RPMI7951 (cell line): ENCODE measurements at places on chromosomes 3 and 15. TPM values are rescaled to one million over a fixed set of nuclear protein-coding genes. Genes with fewer than 3 reads are reported as not detected.

Gene MESP1
- total RNA-seq, result 1.6 and 2.5 TPM in 2 replicates

- DNase-seq, result no peak
Observed at GRCh38 chr15:63811942-63812550, 21.7 kb downstream of the HERC1 start.

DNA sequence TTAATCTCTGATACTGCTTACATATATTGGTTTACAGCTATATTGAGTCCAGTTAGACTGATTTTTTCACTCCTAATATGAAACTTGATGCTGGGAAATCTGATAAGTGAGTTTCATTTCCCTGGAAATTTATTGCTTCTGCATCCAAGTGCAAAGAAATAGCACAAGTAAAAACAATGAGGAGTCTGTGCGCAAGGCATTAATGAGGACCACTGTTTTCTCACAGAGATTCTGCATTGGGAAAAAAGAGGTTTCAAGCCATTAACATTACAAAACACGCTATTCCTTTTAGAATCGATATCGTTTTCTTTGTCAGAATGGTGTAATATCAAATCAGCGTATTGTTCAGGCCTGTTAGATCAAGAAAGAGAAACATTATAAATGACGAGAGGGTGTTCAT, 723.3 kb upstream of the ARRDC4 start:
- DNase-seq, result no peak

DNA sequence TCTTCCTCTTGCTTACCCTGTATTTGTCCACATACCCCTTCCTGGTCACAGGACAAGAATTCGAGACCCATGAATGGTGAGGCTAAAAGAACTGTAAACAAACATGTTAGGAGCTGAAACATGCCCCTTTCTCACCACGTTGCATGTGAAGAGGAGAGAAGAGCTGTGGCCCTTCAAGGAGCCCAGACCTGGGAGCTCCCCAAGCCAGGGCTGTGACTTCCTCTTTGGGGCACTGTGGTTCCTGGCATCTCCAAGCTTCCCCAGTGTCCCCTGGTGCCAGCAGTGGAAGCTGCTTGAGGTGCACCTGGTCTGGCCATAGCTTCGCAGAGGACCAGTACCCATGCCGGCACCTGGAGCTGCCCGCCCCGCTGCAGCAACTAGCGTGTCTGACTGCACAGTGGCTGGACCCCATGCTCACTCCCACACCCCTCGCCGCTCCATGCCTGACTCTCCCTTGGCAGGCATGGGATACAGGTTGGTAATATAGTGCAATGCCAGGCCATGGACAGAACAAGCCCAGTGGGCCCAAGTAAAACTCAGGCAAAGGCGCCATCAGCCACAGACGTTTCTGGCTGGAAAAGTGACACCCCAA, 9.9 kb downstream of the SPCS1 start:
- DNase-seq, result no peak

DNA sequence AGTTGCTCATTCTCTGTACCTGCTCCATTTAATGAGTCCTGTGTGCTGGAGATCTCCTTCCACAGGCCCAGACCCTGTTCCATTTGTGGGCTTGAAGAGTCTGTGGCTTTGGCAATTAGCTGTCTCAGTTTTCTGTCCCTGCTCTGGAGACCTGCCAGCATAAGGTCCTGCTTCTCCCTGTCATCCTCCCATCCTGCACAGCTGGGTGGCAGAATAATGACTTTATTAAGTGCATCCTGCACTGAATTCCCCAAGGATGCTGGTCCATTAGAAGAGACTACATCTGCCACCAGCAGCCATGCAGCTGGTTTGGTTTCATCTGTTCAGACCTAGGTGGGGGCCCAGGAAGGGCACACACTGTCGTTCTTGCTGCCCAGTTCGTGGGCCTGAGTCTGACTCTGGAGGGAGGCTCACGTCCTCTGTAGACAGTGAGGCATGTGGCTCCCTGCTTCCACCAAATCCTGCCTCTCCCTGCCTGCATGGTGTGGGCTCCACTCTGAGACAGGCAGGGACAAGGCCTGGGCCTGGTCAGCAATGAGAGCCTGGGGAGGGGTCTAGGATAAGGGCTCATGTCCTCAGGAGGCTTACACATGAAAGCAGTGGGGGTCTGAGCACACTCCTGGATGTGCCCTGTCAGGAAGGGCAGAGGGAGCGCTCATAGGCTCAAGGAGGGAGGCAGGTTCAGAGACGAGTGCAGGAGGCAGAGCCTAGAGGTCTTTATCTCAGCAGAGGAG, 78.4 kb upstream of the PRR23E start:
- no peak for DNase-seq

Gene STARD5
- 3.2 and 5.3 TPM in 2 replicates for total RNA-seq

- DNase-seq, result no peak
Observed at GRCh38 chr3:167031364-167032049, 348.6 kb downstream of the ZBBX start.

GRCh38 chr3:141632779-141633374, 105.2 kb upstream of the RNF7 start:
- DNase-seq, result no peak

DNA sequence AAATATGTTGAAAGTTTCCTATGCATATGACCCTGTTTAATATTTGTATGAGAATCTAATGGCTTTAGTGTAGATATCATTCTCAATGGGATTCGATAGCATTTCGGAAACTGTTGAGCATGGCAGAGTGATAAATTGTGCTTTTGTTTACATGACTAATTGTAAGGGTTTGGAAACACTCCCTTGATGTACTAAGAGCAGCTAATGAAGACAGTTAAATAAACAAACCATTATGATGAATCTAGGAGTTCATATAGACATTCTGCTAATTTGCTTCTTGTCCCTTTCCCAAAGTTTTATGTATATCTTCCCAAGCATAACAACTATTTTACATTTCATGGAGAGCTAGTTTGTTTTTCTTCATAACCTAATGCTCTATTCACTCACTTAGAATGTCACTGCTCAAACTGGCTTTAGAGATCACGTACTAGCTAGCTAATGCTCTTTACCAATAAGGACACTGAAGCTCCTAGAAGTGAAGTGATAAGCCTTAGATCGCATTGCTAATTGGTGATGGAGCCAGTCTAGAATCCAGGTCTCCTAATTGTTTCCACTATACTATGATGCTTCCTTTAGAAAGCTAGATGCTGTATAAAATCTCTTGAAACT, 140.8 kb downstream of the TP63 start:
- DNase-seq, result peak; percentile 41

Gene POPDC2
- total RNA-seq, result not detected in 2 replicates

DNA sequence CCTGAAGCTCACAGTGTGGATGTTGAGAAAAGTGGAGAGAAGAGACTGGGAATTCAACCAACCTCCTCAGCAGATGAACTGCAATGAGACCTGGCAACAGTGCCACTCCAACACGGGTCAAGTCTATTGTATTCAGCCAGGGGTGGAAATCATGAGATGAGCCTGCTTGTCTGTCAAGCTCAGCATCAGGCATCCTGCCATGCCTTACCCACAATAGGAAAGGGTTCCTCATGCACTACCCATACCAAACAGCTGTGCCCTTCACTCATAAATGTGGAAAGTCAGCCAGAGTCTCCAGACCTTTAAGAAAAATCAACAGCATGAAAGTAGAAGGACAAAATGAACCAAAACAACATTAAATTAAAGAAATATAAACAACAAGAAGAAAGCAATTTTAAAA, 542.1 kb downstream of the EPHB1 start:
- no peak for DNase-seq
